Stimulated activated CD4-positive, alpha-beta T cell treated with anti-CD3 and anti-CD28 coated beads, Interleukin-1b, Interleukin-23, amount 100 ng/mL, for 1 hour (primary cell): ENCODE measurements at places on chromosomes 4 and X.

GRCh38 chr4:153399358-153399757 lies 54.9 kb downstream of the MND1 start:
- no peak for DNase-seq

GRCh38 chrX:72347366-72347765 lies 41.7 kb upstream of the CITED1 start:
- no peak for DNase-seq

DNA sequence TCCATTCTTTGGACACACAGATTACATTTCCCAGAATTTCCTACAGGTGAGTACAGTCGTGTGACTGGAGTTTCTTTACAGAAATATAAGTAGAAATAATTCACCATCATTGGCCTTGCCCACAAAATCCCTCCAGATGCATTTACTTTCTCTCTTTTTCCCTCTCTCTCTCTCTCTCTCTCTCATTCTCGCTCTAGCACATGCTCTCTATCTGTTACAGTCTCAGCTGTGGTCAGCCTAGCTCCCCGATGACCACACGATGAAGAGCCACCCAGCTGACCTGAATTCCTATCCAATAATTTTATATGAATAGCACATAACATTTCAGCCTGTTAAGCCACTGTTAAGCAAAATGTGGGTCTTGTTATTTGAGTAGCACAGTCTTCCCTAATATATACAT lies 507.9 kb downstream of the PCDH7 start:
- DNase-seq: no peak

- DNase-seq: no peak
These were observed 11.9 kb downstream of the TMPRSS11D start for GRCh38 chr4:67871867-67872266.

GRCh38 chrX:151815398-151815797 lies 80.9 kb downstream of the CNGA2 start:
- DNase-seq: no peak

DNA sequence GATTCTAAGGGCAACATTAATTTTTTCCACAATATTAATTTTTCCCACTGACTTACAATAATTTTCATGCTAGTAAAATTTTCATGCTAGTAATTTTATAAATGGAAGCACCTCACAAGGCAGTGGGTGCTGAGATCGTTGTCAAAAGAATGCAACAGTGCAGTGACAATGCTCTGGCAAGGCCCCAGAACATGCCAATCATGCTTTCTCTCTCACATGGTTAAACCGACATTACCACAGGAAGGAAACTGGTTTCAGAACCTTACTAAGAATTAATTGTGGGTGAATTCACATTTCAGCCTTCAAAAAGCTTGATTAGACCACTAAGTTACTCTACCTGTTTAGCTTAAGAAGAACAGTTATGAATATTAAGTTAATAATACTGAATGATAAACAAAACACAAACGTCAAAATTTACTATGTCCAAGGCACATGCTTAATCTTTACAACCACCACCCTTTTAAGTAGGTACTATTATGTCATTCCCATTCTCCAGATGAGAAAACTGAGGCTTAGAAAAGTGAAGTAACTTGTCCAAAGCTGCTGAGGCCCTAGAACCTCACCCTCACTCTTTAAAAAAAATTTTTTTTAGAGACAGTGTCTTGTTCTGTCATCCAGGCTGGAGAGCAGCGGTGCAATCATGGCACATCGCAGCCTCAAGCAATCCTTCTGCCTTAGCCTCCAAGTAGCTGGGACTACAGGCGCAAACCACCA lies 10.0 kb upstream of the OPHN1 start:
- DNase-seq: no peak
